Activated effector memory CD4-positive, alpha-beta T cell treated with Interleukin-2 at 50 U/mL for 16 hours (primary cell): ENCODE measurements at places on chromosomes 7 and 10.

GRCh38 chr7:136998495-136998894 is 130.0 kb downstream of the CHRM2 start:
- no peak for DNase-seq

DNA sequence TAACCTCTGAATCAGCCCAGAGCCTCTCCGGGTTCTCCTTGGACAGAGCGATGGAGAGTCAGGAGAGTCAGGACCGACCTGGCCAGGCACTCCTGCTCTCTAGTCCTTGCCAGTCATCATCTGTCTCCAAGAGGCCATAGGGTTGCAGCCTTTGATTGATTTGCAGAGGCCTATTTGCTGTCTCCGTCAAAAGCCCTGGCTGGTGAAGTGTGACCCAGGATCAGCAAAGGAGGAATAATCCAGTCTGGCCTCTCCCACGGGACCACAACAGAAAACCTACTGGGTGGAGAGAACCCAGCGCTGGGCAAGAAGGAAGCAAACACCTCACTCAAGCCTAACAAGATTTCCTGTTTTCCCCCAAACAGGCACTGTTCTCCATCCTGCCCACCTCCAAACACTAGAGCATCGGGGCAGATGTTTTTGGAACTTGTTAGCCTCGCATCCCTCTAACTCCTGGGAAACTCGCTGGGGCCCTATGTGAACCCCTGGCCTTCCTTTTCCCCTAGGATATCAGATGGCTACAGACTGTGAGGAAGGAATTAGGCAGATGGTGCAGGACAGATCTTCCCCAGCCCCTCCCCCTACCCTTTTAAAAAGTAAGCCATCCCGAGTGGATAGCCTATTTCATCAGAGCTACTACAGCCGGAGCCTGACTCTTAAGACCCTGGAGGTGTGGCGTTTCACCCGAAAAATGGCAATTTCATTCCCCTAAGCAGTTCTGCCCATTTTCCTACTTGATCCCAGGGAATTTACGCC is 54.3 kb downstream of the PODXL start:
- no peak for DNase-seq

- DNase-seq, result no peak
Observed at GRCh38 chr10:58919927-58920654, 256.4 kb upstream of the PHYHIPL start.

DNA sequence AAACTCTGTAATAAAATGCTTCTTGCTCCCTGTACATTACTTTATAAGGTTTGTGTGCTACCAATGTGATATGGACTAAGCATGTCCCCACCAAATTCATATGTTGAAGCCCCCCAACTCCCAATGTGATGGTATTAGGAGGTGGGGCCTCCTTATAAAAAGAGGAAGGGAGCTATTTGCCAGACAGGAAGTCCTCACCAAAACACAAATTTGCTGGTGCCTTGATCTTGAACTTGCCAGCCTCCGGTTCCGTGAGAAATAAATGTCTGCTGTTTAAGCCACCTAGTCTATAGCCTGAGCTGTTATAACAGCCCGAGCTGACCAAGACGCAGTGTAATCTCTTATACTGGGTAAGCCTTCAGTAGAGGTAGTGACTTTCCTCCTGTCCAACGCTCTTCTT is 114.5 kb downstream of the INHBA start:
- no peak for DNase-seq

GRCh38 chr10:74738985-74739567 is 87.3 kb upstream of the KAT6B start:
- no peak for DNase-seq

GRCh38 chr10:71880425-71881306 is 29.6 kb upstream of the PSAP start:
- no peak for DNase-seq

DNA sequence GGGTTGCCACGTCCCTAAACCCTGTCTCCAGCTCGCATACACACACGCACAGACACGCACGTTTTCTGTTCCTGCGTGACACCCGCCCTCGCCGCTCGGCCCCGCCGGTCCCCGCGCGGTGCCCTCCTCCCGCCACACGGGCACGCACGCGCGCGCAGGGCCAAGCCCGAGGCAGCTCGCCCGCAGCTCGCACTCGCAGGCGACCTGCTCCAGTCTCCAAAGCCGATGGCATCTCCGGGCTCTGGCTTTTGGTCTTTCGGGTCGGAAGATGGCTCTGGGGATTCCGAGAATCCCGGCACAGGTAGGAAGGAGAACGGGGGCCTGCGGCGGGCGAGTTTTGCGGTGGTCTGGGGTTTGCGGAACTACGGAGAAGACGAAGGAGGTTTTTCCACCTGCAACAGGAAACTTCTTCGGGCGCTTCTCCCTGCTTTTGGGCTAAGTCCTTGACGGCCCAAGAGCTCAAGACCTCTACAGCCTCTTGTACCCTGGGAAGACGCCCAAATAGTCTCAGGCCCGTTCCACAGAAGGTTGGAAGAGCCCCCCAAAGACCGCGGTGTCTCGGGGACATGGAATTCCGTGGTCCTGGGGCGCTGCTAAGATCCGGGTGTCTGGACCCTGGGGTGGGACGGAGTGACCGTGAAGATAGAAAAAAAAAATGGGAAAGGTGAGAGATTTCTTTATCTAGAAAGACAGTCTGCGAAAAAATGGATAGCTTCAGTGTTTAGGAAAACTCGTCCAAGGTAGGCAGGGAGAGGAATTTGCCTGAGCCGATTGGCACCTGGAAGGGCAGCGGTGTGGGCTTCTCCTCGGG is at the start of gene GAD2:
Gene GAD2 (plus strand): TSS at position 190 of the 811 bp plus-strand sequence. CDS start 36 bp downstream, at position 226.
- no peak for DNase-seq

DNA sequence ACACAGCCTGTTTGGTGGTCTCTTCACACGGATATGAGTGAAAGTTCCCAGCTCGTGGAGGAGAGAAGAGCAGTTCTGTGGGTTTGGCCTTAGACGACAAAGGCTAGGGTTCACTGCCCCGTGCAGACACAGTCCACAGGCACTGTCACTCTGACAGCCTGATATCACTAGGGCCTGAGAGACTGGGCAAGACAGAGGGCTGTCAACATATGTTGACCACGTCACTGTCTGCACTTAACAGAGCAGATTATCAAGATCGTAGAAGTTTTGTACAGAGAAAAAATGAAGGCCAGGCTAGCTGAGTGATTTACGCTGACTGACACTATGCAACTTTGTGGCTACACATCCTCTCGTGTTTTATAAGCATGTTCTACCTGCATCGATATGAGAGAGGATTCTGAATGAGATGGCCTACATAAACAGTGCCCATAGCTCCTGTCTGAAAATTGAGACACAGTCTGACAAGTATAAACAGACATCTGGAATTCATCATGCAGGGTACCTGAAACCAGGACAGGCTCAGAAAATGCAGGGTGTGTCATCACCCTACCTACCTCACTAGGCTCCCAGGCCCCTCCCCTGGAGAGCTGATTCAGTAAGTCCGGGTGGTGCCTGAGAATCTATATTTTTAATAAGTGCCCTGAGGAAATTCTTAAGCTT is 120.0 kb downstream of the SGMS1 start:
- DNase-seq, result no peak

GRCh38 chr7:104958371-104958865 is 55.6 kb upstream of the KMT2E start:
- DNase-seq, result no peak

DNA sequence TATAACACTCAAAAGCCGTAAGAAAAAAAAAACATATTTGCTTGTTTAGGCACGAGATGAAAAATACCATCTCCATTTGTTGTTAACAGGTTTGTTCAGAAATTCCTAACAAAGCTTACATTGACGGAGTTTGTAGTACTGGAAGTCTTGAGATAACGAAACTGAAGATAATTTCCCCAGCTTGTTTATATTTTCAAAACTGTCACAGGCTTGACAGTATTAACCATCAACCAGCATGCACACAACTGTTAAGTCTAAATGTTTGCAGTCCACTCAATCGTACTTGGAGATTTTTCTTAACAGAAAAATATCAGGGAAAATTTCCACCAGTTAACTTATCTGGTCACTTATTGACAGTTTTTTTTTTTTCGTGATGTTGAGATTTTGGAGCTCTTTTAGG is 68.5 kb downstream of the ITGA8 start:
- DNase-seq, result no peak

- no peak for DNase-seq
Observed at GRCh38 chr7:151917791-151918509, 38.3 kb upstream of the GALNTL5 start.

- no peak for DNase-seq
Observed at GRCh38 chr10:7389346-7389745, 21.5 kb downstream of the SFMBT2 start.

DNA sequence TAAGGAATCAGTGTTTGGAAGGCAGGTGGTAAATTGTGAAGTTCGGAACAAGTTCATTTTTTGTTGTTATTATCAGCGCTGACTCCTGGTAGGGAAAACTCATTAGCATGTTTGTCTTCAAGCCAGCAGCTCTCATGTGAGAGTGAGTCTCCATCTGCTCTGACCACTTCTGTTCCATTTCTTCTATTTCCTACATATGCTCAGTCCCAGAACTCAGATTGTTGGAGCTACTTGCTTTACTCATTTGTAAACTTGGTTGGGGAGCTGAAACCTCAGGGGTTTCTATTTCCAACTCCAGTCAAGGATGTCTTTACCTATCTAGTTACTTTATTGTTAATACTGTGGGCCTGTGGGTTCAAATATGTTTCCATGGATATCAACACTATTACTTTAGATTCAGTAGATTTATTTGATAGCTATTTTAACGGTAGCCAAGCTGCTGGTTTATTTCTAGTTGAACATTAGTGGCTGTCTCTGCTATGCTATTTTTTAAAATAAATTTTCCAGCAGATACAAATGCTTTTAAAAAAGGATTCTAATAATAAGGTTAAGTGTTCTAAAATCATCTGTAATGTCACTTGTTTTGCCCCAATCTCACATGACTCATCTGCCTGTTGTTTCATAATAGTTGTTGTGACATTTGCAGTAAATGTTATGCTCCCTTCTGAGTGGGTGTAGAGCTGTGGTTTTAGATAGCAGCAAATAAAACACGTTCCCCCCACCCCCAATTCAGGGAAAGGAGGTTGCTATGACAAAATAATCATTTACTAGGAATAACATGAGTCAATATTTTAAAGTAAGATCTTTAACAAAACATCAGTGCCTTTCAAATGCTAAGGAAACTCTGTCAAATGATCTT is 143.3 kb downstream of the HDAC9 start:
- no peak for DNase-seq

DNA sequence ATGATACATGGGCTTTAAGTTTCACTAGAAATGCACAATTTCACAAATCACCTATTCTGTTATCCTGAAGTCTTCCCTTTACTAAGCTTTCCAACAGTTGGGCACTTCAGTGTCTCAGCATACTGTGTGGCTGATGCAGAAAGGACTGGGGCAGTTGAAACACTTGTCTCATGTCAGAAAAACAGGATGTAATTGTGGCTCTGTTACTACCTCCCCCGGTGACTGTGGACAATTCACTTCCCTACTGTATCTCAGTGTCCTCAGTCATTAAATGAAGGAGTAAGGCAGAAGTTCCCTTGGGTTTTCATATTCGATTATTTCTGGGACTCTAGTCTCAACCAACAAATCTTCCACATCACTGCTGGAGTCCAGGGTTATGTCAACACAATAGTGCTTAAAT is 17.9 kb downstream of the ANKRD22 start:
- DNase-seq, result no peak

- no peak for DNase-seq
Observed at GRCh38 chr10:20596065-20596755, 300.9 kb downstream of the NEBL start.

- no peak for DNase-seq
Observed at GRCh38 chr7:33251301-33251700, 121.9 kb downstream of the BBS9 start.

DNA sequence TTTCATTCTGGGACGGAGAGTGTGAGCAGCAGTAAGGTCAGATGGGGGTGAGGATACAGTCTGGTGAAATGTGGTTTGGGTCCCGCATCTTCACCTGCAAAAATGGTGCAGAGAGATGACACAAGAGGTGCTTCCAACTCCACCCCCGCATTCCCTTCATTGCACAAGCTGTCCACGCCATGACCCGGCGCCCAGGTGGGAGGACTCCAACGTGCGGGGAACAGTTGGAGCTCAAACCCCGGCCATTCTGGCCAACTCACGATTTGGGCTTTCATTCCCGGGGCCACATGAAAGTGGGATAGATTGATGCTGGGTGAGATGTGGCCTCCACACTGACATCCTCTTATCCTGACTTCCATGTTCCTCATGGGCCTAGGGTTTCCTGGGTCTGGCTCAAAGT is 34.6 kb upstream of the ZNF273 start:
- no peak for DNase-seq

- no peak for DNase-seq
Observed at GRCh38 chr10:26048756-26049155, 114.7 kb downstream of the MYO3A start.
